GM06990 (cell line): ENCODE measurements at places on chromosomes 3 and 15.
A peak's percentile ranks its signal among the peaks of the same experiment; 100 is the strongest.

GRCh38 chr3:115698851-115699591 is 75.7 kb downstream of the GAP43 start:
- DNase-seq: no peak

GRCh38 chr3:105398437-105398836 is 31.7 kb downstream of the ALCAM start:
- no peak for DNase-seq

GRCh38 chr3:175233957-175234940 is 375.1 kb downstream of the NAALADL2 start:
- no peak for DNase-seq

DNA sequence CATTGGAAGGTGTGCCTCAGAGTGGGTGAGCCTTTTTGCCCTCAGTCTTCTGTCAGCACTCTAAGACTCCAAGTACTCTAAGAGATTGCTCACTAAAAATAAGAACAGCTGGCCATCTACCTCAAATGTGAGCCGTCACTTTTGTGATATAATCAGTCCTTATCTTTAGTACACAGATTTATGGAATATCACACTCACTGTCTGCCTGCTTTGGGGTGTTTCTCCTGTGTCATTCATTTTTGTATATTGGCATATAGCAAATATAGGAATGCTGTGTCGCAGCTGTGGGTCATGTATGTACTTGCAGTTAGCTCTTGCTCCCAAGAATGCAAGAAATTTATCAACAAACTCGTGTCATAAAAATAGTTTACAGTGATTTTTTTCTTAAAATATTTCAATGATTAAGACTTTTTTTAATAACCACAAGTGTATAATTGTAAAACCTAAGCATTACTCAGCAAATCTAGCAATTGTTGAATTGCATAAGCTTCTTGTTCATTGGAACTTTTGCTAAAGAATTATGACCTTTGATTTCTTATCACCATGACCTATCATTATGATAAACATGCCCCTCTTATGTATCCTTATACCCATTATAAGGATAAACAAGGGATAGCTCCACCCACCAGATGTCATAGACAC is 18.8 kb downstream of the SETD5 start:
- no peak for DNase-seq

DNA sequence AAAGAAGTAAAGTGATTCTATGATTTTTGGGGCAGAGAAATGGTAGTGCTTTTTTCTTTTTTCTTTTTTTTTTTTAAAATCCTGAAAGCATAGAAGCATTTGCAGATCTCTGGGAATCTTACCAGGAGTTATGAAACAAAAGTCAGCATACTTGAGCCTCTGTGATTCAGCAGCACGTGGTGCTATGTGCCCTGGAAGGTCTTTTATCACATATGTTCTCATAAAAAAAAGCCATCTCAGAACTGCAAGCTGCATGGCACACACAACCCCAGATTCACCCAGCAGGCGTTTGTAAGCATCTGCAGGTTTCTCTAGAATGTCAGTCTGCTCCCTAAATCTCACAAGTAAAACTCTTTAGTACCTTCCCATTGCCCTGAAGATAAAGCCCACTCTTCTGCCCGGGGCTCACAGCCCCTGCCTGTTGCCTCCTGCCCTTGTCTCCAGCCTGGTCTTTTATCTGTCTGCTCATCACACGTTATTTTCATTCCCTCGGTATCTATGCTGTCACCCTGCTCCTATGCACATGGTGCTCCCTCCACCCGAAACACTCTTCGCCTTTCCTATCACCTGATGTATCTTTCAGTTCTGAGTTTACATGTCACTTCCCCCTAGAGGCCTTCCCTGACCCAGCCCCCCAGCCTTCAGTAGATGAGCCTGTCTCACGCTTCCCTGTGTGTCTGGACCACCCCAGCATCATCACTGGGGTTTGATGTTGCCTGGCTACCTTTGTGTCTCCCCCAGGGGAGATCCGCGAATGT is 72.4 kb downstream of the CHDH start:
- peak; percentile 73 for DNase-seq

GRCh38 chr3:126540342-126540849 is 16.4 kb downstream of the CHST13 start:
- no peak for DNase-seq

GRCh38 chr3:116863822-116864589 is 154.4 kb downstream of the TUSC7 start:
- DNase-seq: no peak

DNA sequence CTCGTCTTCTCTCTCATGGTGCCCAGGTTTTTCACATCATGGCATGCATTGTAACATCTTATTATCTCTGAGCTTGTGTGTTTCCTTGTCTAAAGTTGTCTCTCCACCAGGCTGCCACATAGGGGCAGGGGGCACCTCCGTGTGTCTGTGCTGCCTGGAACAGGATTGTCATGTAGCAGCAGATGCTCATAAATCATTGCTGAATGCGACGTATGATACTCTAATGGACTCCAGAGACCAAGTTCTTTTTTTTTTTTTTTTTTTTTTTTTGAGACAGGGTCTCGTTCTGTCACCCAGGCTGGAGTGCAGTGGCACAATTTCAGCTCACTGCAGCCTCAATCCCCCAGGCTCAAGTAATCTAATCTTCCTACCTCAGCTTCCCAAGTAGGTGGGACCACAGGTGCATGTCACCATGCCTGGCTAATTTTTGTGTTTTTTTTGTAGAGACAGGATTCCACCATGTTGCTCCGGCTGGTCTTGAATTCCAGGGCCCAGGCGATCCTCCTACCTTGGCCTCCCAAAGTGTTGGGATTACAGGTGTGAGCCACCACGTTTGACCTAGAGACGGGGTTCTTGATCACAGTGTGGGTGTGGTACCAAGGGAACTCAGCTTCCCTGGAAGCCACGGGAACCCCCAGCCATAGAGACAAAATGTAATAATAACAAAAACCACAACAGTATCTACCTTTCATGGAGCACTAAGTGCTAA is 4.7 kb upstream of the DNASE1L3 start:
- DNase-seq: no peak

GRCh38 chr3:181709537-181710279 is 2.0 kb upstream of the SOX2 start:
- peak; percentile 59 for DNase-seq

GRCh38 chr3:130779486-130779885 is 32.9 kb upstream of the PIK3R4 start:
- DNase-seq: no peak

- DNase-seq: no peak
Measured at GRCh38 chr3:64344721-64345207, 119.5 kb upstream of the PRICKLE2 start.

- no peak for DNase-seq
Measured at GRCh38 chr3:13378155-13378554, 42.0 kb downstream of the NUP210 start.

GRCh38 chr3:58585994-58586393 is 8.8 kb upstream of the FAM107A start:
- no peak for DNase-seq

GRCh38 chr15:41647262-41647661 is 12.9 kb upstream of the MGA start:
- DNase-seq: no peak
